Thoracic aorta (tissue), 2 donors: ENCODE measurements at places on chromosomes 1 and 21.

DNA sequence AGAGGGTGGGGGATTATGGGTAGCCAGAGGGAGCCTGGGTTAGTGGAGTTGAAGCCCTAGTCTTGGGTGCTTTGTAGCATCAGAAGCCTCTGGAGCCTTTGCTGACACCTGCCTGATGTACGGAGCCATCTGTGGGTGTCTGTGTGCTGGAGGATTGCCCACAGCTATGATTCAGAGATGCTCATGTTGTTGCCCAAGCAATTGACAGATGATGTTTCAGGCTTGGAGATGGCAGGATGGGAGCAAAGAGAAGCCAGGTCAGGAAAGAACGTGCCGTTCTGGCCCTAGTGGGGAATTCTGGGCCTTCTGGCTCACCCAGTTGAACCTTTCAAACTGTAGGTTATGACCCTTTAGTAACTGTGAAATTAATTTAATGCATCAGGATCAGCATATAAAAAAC lies 27.6 kb downstream of the COQ8A start:
- DNase-seq = no peak
- no peak overlapping the region for H3K4me3 ChIP-seq
- H3K36me3 ChIP-seq = peaks cover 12% of the 10 kb centered on the region
- H3K27me3 ChIP-seq = no peaks in the 10 kb centered on the region
- no peaks in the 10 kb centered on the region for H3K4me1 ChIP-seq
- H3K27ac ChIP-seq = no peak overlapping the region

GRCh38 chr1:232752365-232752764 lies 52.9 kb upstream of the MAP10 start:
- H3K27me3 ChIP-seq = no peaks in the 10 kb centered on the region
- no peaks in the 10 kb centered on the region for H3K36me3 ChIP-seq
- H3K4me3 ChIP-seq = no peak overlapping the region
- no peak for DNase-seq
- H3K4me1 ChIP-seq = no peaks in the 10 kb centered on the region

- H3K36me3 ChIP-seq = no peaks in the 10 kb centered on the region
- H3K27me3 ChIP-seq = no peaks in the 10 kb centered on the region
- H3K27ac ChIP-seq = no peak overlapping the region
- no peak overlapping the region for H3K4me3 ChIP-seq
These were observed 47.8 kb downstream of the CHML start for GRCh38 chr1:241592273-241592958.

GRCh38 chr1:60678391-60678790 lies 404.0 kb upstream of the NFIA start:
- no peaks in the 10 kb centered on the region for H3K36me3 ChIP-seq
- H3K27me3 ChIP-seq = no peaks in the 10 kb centered on the region
- H3K4me1 ChIP-seq = peaks cover 3% of the 10 kb centered on the region

DNA sequence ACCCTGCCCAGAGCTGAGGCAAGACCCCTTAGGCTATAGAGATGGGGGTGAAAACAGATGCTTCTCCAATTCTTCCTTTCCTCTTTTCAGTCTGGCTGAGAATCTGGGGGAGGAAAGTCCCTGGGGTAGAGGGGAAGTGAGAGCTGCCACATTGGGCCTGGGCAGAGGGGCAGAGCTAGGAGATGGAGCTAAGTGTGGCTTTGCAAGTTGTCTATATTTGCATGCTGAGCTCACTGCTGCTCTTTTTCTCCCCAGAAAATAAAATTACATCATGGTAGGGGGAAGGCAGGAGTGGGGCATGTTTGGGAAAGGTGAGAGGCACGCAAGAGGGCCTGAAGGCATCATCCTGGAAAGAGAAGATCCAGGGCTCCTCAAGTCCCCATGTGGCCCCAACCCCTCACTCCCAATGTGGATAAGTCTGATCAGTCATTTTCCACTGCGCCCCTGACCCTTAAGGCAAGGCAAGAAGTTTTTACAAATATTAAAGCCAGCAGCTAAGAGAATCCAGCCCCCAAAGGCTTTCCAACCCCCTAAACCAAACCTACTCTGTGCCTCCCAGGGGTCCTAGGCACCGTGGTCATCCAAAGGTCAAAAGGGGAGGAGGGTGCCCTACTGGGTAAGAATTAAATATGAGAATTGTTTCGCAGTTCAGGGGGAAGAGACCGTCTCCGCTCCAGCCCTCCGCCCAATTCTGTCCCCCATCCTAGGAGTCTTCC lies 500 bp upstream of the PEA15 start:
- peak overlapping the region; percentile 90 for H3K27ac ChIP-seq
- DNase-seq = no peak
- H3K36me3 ChIP-seq = no peaks in the 10 kb centered on the region
